COLO829 (cell line): ENCODE measurements at places on chromosomes 6 and 20.
A peak's percentile ranks its signal among the peaks of the same experiment; 100 is the strongest.

GRCh38 chr6:158170656-158171081 is 2.5 kb downstream of the GTF2H5 start:
- DNase-seq, result peak; percentile 69

- no peak for DNase-seq
Observed at GRCh38 chr6:135937106-135937505, 85.6 kb downstream of the PDE7B start.

DNA sequence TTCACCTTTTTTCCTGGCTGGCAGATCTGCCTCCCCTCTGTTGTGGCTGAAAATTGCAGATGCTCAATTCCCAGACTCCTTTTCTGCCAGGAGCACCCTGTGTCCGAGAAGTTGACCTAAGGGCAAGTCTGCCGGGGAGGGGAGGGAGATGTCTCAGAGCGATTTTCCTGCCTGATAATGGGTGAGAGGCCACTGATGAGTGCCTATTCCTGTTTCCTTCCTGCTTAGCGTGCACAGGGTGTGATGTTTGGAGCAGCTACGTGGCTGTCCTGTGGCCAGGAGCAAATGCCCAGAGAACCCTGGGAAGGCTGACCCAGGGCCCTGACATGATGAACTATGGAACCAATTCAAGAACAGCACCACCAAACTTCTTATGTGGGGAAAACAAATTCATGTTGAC is 22.5 kb downstream of the SOX4 start:
- DNase-seq, result no peak

- DNase-seq, result no peak
Observed at GRCh38 chr6:13851330-13851729, 37.0 kb upstream of the MCUR1 start.

GRCh38 chr6:35124356-35124755 is 16.8 kb downstream of the TCP11 start:
- no peak for DNase-seq

GRCh38 chr20:38791291-38791690 is 14.2 kb upstream of the PPP1R16B start:
- DNase-seq, result no peak

DNA sequence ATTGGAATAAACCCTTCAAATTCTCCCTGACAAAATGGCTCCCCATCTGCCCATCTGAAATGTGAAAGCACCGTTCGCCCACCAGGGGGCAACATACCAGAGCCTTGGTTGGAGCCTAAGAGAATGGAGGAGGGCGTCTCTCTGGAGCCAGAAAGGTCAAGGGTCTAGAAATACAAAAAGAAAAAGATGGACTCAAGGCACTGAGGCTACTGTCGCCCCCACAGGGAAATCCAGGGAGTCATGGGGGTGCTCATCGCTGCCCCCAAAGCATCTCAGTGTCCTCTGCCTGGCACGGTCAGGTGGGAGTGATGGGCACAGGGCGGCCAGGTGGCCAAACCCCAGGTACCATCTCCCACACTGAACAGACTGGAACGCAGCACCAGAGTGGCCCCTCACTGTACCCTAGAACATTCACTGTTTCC is 136.3 kb downstream of the ZMYND8 start:
- DNase-seq, result peak; percentile 64

DNA sequence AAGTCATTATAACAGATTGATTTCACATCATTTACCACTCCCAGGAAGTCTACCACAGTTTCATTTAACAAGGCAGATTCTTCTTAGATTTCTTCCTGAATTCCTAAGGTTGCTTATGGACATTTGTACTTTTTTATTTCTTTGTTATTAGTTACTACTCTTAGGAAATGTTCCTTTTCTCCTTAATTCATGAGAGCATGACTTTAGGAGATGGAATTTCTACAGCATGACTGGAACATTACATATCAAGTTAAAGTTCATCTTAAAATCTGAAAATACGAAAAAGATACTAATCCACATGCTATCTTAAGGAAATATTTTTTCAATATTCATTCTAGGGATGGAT is 22.3 kb downstream of the CNKSR3 start:
- DNase-seq, result no peak

DNA sequence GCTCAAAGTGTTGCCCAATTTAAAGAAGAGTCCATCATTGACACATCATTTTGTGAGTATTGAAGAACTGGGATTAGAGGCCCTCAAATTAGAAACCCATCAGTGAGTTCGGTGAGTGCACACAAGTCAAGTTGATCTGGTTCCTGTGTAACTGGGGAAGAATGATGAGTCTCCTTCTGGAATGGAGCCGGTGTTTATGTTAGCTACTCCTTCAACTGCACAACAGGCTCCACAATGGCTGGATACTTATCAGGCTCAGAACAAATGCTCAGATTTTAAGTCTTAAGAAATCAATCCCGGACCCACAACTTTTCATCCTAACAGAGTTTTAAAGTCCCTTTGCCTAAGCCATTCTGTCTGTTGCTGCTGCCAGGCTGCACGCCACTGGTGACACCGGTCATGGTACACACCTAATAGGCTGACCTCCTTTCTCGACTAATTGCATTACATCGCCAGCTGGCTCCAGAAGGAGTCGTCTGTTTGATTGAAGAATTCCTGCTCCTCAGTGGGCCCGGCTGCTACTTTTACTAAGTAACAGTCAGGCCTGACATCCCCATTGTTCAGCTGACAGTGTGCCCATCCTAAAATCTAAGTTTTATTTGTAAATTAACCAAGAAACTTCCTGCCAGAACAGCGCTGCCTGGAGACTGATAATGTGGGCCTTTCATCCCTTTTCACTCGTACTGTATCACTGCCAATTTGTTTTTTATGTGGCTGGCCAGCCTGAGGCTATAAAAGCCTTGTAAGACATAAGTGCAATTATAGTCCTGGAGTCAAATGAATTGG is 130.4 kb downstream of the INSM1 start:
- peak; percentile 86 for DNase-seq
